Mesothelial cell of epicardium (in vitro differentiated cells): ENCODE measurements at places on chromosomes 3 and 15. TPM values are rescaled to one million over a fixed set of nuclear protein-coding genes. Genes with fewer than 3 reads are reported as not detected.

SLC2A2 gene
- not detected in 3 replicates for total RNA-seq

CLDN16 gene
- 0.07 to 0.20 TPM (median 0.11 TPM) in 3 replicates for total RNA-seq

PRR20G gene
- total RNA-seq = not detected in 3 replicates

HRG gene
- not detected in 3 replicates for total RNA-seq

PPP1R14D gene
- 0.63 to 1.7 TPM (median 1.2 TPM) in 3 replicates for total RNA-seq

ANKRD34C gene
- not detected in 3 replicates for total RNA-seq

TMEM158 gene
- total RNA-seq = 3.6 to 5.1 TPM (median 4.3 TPM) in 3 replicates

WDR49 gene
- total RNA-seq = 0.40 to 0.55 TPM (median 0.47 TPM) in 3 replicates

GNAT1 gene
- total RNA-seq = 0.27 to 0.98 TPM (median 0.55 TPM) in 3 replicates

DLG1 gene
- total RNA-seq = 106 to 114 TPM (median 107 TPM) in 3 replicates

- H3K27ac ChIP-seq = no peak overlapping the region
- DNase-seq = no peak
- H3K4me1 ChIP-seq = peaks cover 39% of the 10 kb centered on the region
- H3K36me3 ChIP-seq = peaks cover 3% of the 10 kb centered on the region
- H3K27me3 ChIP-seq = no peaks in the 10 kb centered on the region
These were observed 126.0 kb downstream of the ADAMTS17 start for GRCh38 chr15:100215843-100216169.

DNA sequence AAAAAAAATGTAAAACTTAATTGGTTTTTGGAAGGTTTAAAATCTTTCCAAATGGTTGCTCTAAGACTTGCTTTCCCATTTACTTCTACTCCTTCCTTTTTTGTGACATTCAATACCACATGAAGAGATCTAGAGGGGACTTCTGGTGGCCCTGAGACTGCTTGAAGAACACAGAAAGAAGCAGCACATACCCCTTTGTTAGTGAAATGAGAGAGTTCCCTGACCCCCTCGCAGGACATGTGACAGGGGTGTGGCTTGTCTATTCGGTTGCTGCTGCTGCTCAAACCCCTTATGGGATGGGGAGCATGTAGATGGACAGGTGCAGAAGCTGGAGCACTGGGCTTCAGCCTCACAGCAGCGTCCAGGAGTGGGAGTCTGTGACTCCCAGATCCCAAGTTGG is 71.0 kb downstream of the ZMAT3 start:
- no peak for DNase-seq
- peaks cover 7% of the 10 kb centered on the region for H3K36me3 ChIP-seq
- no peak overlapping the region for H3K4me3 ChIP-seq

DNA sequence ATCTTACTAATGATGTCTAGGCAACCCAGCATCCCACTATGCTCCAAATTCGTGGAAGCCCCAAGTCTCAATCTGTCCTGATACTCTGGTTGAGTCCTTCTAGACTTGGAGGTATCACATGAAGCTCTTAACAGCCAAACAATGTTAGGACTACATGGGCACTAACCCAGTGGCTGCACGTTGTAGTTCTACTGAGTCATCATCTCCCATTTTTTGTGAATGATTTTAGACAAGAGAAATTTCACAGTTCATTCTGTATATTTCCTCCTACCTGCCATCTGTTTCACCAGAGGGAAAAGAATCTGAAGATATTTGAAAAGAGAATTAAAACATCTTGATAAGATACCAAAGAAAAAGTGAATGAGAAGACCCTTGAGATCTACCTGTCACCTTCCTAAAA is 9.8 kb upstream of the WWTR1 start:
- DNase-seq = no peak
- peaks cover 23% of the 10 kb centered on the region for H3K4me1 ChIP-seq
- H3K27ac ChIP-seq = no peak overlapping the region
- H3K4me3 ChIP-seq = no peak overlapping the region

GRCh38 chr3:184234224-184234623 is 4.8 kb downstream of the VWA5B2 start:
- no peak overlapping the region for H3K4me3 ChIP-seq
- H3K27ac ChIP-seq = no peak overlapping the region
- peaks cover 67% of the 10 kb centered on the region for H3K27me3 ChIP-seq

DNA sequence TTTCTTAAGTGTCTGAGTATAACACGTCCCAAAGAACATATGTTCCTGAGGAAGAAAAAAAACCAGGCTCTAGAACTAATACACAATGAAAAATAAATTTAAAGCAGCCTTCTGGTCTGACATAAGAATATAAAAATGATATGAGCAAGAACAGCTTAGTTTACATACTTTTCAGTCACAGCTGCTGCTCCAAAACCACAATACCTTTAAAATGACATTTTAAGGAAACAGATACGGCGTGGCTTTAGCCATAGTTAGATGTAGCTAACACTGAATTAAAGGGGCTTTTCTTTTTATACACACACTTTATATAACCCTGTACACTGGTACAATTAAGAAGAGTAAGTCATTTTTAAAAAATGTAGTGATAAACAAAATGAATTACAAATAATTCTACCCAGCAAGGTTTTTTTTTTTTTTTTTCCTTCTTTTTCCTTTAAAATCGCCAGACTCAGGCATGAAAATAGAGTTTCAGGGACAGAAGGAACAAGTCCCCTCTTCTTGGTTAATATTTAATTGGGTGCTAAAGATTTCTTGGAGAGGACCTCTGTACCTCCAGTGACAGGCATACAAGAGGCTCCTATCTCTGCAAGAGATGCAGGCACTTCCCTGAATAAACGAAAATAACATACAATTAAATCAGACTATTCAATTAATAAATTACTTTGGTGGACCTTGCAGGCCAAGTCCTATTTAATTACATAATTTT is 265.6 kb downstream of the FOXP1 start:
- no peaks in the 10 kb centered on the region for H3K27me3 ChIP-seq
- H3K27ac ChIP-seq = peak overlapping the region; percentile 82
- peaks cover 27% of the 10 kb centered on the region for H3K4me1 ChIP-seq
- H3K36me3 ChIP-seq = peaks cover 4% of the 10 kb centered on the region
- H3K4me3 ChIP-seq = no peak overlapping the region
- no peak for DNase-seq

DNA sequence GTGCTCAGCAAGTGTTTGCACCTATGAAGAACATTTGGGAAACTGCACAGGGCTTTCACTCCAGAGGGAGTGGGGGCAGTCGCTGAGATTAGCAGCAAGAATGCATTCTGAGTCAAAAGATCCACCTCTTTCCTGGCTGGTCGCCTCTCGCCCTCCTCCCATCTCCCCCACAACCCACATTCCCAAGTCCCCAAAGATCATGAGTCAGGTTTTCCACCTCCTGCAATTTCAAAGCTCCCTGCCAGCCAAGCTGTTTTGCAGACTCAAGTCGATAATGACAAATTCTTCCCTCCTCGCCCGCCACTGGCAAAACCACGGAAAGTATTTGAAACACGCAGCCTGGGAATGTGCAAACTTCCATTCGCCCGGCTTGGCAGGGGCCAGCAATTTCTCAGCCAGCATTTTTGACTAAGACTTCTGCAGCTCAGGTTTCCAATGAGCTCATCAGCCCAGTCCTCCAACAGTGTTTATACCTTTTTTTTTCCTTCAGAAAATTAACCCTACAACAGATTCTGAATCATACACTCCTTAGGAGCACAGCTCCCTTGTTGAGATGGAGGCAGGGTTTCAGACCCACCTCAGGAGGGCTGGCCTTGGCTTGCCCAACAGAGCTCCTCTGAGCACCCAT is 181.4 kb downstream of the SMAD6 start:
- peak overlapping the region; percentile 37 for H3K4me3 ChIP-seq
- H3K27ac ChIP-seq = peak overlapping the region; percentile 96
- DNase-seq = peak; percentile 83
- no peaks in the 10 kb centered on the region for H3K27me3 ChIP-seq
- H3K36me3 ChIP-seq = peaks cover 15% of the 10 kb centered on the region

DNA sequence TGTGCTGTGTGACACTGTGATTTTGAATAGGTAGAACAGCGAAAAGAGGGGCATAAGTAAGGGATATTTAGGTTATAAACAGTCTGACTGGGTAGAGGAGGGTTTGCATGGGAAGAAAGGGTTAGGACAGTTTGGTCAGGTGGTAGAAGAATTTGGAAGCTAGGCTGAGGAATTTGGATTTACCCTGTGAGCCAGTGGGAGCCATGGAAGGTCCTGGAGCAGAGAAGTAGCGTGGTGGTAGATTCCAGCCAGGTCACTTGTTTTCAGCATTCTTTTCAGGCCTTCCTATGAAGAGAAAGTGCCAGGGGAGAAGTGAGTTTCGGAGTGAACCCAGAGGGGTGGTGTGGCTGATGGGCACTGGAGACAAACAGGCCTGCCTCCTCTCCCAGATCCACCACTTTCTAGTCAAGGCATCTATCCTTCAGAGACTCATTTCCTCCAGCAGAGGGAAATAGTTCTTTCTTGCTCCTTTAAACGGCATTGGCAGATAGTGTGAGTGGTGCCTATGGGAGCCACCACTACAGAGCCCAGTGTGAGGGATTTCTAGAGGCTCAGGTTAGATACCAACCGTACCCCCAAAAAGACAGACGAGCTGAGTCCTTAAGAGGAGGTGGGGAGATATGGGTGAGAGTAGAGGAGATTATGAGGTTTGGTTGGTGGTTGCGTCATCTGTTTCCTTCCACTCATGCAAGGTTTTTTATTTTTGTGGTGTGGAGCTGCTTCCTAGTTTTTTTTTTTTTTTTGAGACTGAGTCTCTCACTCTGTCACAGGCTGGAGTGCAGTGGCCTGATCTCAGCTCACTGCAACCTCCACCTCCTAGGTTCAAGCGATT is 21.2 kb downstream of the PXK start:
- no peaks in the 10 kb centered on the region for H3K36me3 ChIP-seq
- H3K27me3 ChIP-seq = no peaks in the 10 kb centered on the region
- DNase-seq = no peak

DNA sequence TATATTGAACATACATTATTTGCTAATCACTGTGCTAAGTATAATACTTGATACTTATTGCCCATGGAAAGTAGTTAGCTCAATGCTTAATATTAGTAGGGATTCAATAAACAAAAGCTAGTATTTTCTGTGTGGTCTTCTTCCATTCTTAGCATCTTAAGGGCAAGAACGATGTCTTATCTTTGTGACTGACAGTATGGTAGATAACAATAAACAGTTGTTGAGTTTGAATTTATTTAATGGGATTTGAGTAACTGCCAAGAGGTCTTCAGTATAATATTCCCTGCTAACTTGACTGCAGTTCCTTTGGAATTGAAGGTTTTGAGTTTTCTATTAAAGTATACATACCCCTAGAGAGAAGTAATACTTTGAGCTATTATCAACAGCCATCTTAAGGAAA is 70.1 kb downstream of the ZNF609 start:
- DNase-seq = no peak
- H3K36me3 ChIP-seq = peaks cover 18% of the 10 kb centered on the region
- H3K27me3 ChIP-seq = no peaks in the 10 kb centered on the region
- peak overlapping the region; percentile 45 for H3K27ac ChIP-seq
- no peak overlapping the region for H3K4me3 ChIP-seq
- peaks cover 39% of the 10 kb centered on the region for H3K4me1 ChIP-seq

- no peak overlapping the region for H3K4me3 ChIP-seq
- H3K27me3 ChIP-seq = peaks cover 17% of the 10 kb centered on the region
- no peaks in the 10 kb centered on the region for H3K4me1 ChIP-seq
- H3K27ac ChIP-seq = no peak overlapping the region
- no peak for DNase-seq
These were observed 316.8 kb downstream of the VPS13C start for GRCh38 chr15:61743345-61743909.

- peaks cover 3% of the 10 kb centered on the region for H3K4me1 ChIP-seq
- H3K27ac ChIP-seq = no peak overlapping the region
- H3K36me3 ChIP-seq = peaks cover 5% of the 10 kb centered on the region
- no peak overlapping the region for H3K4me3 ChIP-seq
- no peak for DNase-seq
These were observed 293.5 kb upstream of the SUCLG2 start for GRCh38 chr3:67947808-67948508.

GRCh38 chr15:100187677-100188076 is 154.1 kb downstream of the ADAMTS17 start:
- H3K36me3 ChIP-seq = no peaks in the 10 kb centered on the region
- no peaks in the 10 kb centered on the region for H3K27me3 ChIP-seq
- peaks cover 17% of the 10 kb centered on the region for H3K4me1 ChIP-seq

- peaks cover 13% of the 10 kb centered on the region for H3K36me3 ChIP-seq
- H3K27me3 ChIP-seq = no peaks in the 10 kb centered on the region
- H3K4me3 ChIP-seq = no peak overlapping the region
- no peak for DNase-seq
These were observed 326.8 kb downstream of the TBL1XR1 start for GRCh38 chr3:176870451-176870850.

GRCh38 chr3:159616234-159616825 is 372.3 kb upstream of the IL12A start:
- H3K4me1 ChIP-seq = peaks cover 19% of the 10 kb centered on the region
- peak; percentile 40 for DNase-seq
- H3K36me3 ChIP-seq = no peaks in the 10 kb centered on the region
- no peak overlapping the region for H3K4me3 ChIP-seq
